ENCODE measurements at places on chromosomes 5 and 9.

DNA sequence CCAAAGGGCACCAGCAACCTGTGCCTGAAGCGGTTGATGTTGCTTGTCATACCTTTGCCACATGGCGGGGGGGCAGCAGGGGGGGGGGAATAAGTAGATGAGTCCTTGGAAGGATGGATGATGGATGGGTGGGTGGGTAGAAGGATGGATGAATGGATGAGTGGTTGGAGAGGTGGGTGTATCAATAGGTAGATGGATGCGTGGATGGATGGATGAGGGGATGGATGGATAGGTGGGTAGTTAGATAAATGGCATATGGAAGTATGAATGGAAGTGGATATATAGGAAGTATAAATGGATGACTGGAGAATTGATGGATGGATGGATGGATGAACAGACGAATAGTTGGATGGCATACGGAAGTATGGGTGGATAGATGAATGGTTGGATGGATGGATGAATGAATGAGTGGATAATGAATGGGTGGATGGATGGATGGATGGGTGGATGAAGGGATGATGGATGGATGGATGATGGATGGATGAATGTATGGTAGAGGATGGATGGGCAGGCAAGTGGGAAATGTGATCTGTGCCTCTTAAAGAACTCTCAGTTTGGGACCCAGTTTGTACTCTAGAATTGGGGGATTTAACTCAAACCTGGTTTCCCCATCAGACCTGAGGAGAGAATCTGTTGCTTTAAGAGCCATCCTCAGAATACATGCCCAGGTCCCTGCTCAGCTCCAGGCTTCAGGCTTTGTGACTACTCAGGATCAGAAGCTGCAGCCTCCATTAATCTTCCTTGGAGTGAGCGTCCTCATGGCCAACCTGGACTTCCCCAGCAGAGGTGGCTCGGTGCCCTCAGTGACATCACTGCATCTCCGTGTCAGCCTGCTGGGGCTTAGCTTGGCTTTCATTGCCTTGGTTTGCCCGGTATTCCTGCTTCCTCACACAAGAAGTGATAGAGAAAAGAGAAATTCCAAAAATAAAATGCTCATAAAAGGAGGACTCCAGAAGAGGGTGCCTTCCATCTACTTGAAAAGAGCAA is 27.6 kb upstream of the SUSD3 start:
- no peak for DNase-seq

DNA sequence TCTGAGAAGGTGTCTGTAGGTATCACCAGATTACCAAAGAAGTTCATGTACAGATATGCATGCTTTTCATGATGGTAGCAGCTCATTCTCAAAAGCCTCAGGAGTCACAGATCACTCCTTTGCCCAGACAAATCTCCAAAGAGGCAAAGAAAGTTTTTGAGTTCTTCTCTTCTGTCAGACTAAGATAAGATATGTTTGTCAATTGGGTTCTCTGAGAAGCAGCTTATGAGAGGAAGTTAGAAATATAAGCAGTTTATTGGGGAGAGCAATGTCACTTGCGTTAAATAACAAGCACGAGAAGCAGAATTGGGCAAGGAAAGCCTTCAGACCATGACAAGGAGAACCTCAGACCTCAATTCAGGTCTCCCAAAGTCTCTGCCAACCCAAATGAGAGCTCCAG is 219.2 kb upstream of the KLF4 start:
- DNase-seq, result no peak

- no peak for DNase-seq
Measured at GRCh38 chr9:109880276-109881169, 100.5 kb downstream of the PALM2AKAP2 start.

- DNase-seq, result no peak
Measured at GRCh38 chr5:76104027-76104426, 20.8 kb downstream of the SV2C start.

GRCh38 chr5:6525422-6525821 is 76.8 kb downstream of the UBE2QL1 start:
- DNase-seq, result no peak

- no peak for DNase-seq
Measured at GRCh38 chr9:8143677-8144076, 344.1 kb upstream of the DMAC1 start.

DNA sequence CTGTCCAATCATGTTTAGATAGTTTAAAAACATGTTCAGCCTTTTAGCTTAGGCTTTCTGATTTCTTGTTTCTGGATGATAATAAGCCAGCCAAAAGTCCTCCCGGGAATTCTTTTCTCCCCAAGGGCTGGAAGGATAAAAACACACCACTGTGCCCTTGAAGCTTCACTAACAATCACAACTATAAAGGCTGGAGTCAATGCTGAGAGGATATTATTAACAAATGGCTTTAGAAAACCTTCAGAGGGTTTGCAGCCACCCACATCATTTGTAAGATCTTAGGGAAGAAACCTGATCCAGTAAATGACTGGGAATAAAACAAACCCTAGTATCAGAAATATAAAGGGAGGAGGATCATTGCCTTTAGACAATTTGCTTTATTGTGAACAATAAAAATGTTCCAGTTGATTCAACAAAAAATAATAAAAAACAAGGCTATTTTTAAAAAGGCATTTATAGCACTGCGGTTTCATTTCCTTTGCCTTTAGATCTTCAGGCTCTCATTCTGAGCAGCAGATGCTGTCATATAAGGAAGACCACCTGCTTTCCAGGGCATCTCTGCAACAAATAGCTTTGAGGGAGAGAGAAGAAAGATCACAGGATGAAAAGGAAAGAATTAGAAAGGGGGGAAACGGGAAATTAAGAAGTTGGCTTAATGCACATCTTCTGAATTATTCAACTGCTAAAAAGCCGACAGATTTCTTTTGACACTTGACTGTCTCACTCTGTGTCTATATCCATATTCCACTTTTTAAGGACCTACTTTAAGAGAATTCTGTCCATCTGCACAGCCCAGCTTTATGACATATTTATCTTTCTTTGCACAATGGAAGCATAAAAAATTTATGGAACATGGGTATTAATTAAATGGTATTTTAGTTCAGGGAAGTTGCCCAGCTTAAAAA is 277.2 kb upstream of the SLC24A2 start:
- DNase-seq, result no peak

DNA sequence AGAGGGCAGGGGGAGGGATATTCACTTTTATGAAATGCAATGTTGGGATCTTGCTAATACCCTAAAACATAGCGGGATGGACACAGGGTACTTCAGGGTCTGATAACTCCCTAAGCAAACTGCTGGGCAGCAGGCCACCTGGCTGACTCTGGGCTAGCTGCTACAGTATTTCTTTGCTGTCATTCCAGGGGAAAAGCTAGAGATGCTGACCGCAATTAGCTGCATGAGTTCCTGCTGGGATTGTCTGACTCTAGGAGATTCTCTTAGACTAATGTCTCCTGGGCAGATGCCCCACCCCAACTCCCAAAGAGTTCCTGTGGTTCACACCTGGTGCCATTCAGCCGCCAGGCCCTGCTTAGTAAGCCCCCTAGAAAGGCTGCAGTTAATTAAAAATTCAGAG is 69.9 kb downstream of the PSAT1 start:
- no peak for DNase-seq

DNA sequence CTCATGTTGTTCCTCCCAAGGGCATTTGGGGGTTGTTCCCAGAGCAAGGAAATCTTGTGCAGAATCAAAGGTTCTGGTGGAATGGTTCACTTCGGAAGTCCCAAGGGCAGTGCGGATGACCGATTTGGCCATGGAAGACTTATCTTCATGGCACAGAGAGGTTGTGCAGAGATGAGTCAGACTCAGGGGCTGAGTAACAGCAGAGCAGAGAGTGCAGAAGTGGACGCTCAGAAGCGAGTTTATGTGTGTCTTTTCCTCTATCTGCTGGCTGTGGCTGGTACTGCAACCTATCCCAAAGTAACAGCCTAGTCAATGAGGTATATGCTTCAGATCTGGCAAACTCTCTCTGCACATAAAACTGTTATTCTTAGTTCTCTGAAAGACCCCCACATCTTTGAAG is 118.1 kb downstream of the DPYSL3 start:
- peak; percentile 43 for DNase-seq

- no peak for DNase-seq
Measured at GRCh38 chr9:27836661-27837401, 263.6 kb upstream of the C9orf72 start.

DNA sequence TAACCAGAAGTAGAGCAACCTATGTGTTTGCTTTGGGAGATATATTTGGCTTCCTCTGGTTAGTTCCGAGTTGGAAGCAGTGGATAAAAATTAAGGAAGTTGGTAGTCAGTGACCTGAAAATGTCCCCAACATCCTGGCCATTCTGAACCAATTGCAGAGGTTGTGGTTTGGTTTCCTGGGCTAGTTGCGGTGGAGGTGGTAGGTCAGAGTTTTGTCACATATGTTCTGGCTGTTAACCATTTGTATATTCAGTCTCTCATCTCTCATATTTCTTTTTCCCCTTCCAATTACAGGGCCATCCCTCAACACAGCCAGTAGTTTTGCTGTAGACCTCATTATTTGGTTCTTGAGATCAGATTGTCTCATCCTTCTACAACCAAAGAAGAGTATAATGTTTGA is 1026.9 kb downstream of the PTPRD start:
- DNase-seq, result no peak

GRCh38 chr5:3590967-3591900 is 4.4 kb upstream of the IRX1 start:
- no peak for DNase-seq

GRCh38 chr9:91766315-91767069 is 183.5 kb downstream of the ROR2 start:
- no peak for DNase-seq

- no peak for DNase-seq
Measured at GRCh38 chr5:113917997-113918396, 404.5 kb downstream of the YTHDC2 start.

DNA sequence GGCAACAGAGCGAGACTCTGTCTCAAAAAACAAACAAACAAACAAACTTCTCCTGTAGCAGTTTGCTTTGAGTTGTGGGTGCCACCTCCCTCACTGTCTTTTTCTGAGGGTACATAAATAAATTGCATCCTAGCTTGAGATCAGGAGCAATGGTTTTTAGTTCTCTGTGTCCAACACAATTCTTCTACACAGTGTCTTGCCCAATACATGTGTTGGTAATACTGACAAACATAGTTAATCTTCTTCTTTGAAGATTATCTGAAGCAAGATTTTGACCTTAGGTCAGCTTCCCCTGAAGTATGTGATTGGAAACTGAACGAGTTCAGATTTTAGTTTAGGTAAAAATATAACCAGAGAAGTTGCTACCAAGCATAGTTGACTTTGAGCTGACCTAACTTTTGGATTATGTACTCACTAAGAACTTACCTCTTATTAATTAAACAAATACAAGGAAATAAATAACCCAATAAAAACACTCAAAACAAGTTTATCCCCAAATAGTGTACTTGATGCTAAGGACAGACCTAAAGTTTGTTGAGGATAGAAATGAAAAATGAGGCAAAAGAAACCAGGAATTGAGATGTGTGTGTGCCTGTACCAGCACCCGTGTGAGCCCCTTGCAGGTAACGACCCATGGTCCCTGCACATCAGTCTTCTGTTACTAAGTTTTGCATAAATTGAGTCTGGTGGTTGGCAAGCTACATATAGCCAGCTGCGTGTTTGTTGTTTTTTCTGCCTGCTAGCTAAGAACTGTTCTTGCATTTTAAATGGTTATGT is 16.2 kb downstream of the TJP2 start:
- DNase-seq, result no peak

- DNase-seq, result no peak
Measured at GRCh38 chr9:82140471-82140870, 151.9 kb downstream of the SPATA31D1 start.

- no peak for DNase-seq
Measured at GRCh38 chr9:36080519-36080918, 43.8 kb downstream of the RECK start.

- no peak for DNase-seq
Measured at GRCh38 chr5:69492391-69492922, at the start of gene OCLN. OCLN (plus strand) TSS chr5:69492790; CDS start chr5:69504245, 11,455 bp downstream.

- no peak for DNase-seq
Measured at GRCh38 chr5:32095261-32095671, 78.9 kb downstream of the GOLPH3 start.

GRCh38 chr5:131767891-131768290 is 28.9 kb downstream of the FNIP1 start:
- DNase-seq, result no peak

DNA sequence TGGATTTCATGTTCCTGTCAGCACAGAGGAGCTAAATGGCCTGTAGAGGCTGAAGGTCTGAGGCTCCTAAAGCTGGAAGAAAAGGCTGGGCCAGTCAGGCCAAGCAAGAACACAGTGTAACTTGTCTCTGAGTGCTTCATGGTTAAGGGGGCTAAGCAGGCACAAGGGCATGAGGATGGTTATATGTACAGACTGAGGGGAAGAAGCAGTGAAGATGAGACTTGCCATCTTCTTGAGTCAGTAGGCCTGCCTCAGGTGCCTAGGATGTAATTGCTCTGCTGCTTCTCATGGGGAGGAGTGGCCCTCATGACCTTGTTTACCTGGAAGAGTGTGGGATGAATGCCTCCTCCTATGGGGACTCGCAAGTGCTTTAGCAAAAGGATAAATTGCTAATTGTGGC is 8.7 kb upstream of the PSMD5 start:
- DNase-seq, result no peak

DNA sequence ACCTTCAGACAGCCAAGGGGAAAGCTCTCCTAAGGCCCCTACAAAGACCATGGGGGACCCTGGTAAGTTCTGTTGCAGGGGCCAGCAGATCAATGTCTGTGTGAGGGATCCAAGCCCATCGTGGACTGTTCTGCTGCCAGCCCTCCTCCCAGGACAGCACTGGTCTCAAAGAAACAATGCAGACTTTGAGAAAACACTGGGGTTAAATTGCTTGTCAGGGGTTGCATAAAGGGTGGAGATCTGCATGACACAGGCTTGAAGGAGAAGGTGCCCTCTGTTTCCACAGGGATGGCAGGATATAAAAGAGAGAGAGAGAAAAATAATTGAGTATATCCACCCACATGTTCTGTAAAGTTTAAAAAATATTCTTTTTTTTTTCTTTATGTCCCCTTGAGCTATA is 157.6 kb upstream of the TBC1D2 start:
- DNase-seq, result no peak

DNA sequence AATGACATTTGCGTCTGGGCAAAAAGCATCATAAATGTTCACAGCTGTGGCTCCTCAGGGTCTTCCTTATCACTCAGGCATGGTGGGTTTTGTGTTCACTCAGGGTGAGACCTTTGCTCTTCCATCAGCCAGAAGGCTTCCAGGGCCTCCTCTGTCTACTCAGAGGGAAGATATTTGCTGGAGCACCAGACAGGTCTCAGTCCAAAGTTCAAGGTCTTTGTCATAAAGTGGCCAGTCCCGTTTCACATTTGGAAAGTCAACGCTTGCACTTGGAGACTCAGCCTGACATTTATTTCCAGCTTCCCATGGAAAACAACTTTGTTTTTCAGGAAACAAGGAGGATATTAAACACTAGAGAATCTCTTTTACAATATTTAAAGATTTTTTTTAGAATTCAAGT is 12.2 kb upstream of the CARTPT start:
- no peak for DNase-seq

GRCh38 chr5:50967563-50968355 is 301.3 kb downstream of the PARP8 start:
- DNase-seq, result no peak

DNA sequence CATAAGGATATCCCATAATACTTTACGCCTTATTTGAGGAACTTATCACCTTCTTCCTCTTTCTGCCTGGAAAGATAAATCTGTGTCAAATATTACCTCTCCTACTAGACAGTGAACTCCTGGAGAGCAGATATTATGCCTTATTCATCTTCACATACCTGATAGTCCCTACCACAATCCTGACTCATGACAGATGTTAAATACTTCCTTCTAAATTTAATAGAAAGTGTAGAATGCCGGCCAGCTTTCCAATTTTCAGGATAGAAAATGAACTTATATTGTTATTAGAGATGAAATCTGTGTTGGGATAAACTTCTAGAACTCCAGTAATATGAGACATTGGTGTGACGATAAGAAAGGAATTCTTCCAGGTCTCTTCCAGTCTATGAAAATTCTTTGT is 89.0 kb downstream of the GCNT4 start:
- DNase-seq, result no peak
